T follicular helper cell (primary cell): ENCODE measurements at places on chromosomes 4 and X.

GRCh38 chr4:25437926-25438325, 60.9 kb downstream of the ANAPC4 start:
- DNase-seq = no peak

GRCh38 chr4:95560774-95561173, 12.0 kb upstream of the UNC5C start:
- DNase-seq = no peak

DNA sequence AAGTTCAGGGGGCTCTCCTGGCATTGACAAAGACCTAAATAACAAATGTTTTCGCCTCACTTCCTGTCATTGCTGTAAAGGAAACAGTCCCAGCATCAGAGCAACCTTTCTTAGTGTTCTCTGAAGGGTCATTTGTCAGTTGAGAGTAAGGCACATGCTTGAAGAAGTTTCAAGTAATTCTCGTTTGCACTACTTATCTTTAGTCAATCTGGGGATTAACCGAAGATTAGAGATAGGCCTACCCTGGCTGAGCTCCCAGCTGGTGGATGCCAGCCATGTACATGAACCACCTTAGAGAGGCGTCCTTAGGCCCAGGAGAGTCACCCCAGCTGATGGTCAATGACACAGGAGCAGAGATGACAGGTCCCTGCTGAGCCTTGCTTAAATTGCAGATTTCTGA, 189.9 kb upstream of the PGRMC2 start:
- DNase-seq = no peak

- no peak for DNase-seq
Measured at GRCh38 chr4:185902654-185903053, 90.7 kb upstream of the SORBS2 start.

- peak; percentile 66 for DNase-seq
Measured at GRCh38 chrX:129777218-129778030, 2.3 kb upstream of the SASH3 start.

DNA sequence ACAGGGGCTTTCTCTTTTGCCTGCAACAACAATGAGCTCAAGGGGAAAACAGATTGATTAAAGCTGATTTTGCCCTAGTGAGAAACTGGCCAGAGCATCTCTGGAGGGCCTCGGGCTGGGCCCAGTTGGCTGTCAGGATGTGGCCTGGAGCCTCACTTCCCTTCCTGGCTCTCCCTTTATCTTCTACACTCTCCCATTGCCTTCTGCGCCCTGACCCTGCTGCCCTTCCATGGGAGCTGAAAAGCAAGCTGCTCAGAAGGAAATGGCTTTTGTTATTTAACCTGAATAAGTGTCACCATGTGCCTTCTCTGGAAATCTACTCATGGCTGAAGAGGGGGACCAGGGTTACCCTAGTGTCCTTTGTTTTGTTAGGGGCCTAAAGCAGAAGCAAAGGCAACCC, 43.8 kb downstream of the NHSL2 start:
- DNase-seq = no peak

DNA sequence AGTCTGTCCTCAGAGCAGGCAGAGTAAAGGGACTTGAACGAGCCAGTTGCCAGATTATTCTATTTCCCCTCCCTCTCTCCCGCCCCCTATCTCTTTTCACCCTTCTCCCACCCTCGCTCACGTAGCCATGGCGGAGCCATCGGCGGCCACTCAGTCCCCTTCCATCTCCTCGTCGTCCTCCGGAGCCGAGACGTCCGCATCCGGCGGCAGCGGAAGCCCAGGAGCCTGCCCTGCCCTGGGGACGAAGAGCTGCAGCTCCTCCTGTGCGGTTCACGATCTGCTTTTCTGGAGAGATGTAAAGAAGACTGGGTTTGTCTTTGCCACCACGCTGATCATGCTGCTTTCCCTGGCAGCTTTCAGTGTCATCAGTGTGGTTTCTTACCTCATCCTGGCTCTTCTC, 106.2 kb upstream of the SMAD1 start:
- no peak for DNase-seq

DNA sequence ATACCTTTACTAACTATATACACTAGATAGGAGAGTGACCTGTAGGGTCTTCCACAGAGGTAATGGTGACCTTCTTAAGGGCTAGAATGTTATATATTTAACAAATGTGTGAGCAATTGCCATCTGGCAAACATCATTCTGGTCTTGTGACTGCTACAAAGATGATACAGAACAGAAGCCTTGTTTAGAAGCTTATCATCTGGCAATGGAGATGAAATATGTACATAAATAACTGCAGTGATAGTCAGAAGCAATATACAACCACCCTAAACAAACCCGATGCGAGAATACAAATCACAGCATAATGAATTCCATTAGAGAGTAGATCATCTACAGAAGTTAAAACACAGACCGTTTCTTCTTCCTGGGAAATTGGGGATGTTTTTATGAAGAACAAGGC, 952.7 kb upstream of the SLIT2 start:
- DNase-seq = no peak

DNA sequence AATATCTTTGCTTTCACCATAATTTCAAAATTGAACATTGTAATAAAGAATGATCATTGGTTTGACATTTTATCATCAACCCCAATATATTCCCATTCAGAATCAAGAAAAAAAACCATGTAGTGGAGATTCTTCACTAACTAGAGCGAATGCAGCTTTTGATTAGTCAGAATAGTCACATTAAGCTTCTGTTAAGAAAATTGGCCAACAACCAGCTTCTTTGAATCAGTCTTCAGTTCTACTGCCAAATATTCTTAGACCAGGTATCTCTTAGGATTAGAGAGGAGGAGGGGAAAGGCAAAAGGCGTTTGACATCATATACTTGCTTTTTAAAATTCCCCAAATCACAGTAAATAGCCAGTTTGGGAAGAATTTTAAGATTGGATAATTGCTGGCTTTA, 22.2 kb upstream of the TBC1D8B start:
- no peak for DNase-seq

DNA sequence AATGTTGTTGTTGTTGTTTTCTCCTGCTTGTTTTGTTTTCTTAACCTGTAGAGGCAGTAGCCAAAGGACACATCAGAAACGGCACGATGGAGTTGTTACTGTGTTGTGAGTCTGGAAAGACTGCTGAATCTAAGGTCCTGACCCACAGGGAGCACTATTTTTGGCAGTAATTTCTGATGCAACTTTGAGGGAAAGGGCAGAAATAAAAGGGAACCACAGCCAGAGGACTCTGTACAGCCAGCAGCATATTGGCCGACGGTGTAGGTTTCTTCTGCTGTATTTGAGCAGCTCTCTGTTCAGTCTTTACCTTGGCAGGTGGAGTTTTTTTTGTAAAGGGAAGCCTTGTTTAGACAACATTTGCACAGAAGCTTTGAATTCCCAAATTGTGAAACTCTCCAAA, 203.0 kb upstream of the GPR101 start:
- DNase-seq = no peak

DNA sequence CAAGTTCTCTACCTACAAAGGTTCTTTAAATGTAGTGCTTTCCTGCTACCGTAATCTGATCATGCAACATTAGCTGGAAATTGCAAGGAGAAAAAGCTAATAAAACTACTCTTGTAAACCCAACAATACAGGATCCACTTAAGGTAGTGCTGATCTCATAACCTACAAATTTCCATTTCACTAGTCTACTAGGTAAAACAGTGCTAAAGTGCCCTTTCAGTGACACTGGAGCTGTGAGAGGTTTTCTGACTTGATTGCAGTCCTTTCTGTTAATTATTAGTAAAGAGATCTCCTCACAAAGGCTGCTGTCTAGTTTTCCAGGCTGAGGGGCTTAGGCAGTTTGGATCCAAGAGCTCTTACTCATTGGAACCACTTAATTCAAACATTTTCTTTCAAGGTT, 1118.7 kb downstream of the SH3BGRL start:
- no peak for DNase-seq

GRCh38 chrX:68989865-68990606, 161.2 kb downstream of the EFNB1 start:
- no peak for DNase-seq

DNA sequence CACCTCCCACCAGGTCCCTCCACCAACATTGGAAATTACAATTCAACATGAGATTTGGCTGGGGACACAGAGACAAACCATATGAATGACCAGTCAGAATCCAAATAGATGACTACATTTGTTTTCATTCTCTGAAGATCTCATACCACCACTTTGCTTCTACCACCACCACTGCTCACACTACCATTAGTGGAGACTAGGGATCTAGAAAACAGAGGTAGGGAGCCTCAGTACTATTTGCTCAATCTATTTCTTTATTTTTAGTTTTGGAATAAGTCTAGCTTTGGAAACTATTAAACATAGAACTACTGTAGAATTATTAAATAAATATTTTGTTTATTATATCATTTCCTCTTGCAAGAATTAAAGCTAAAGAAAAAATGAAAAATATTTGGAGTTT, 727.9 kb downstream of the CCSER1 start:
- DNase-seq = no peak

GRCh38 chr4:48187813-48188212, 53.8 kb upstream of the TXK start:
- DNase-seq = no peak

GRCh38 chrX:1754077-1754476, 139.2 kb downstream of the ASMT start:
- no peak for DNase-seq

GRCh38 chr4:54897590-54897989, 227.8 kb downstream of the KDR start:
- DNase-seq = no peak

- DNase-seq = no peak
Measured at GRCh38 chrX:109264878-109265277, 217.0 kb downstream of the GUCY2F start.

- DNase-seq = no peak
Measured at GRCh38 chrX:68823413-68824151, 5.2 kb upstream of the EFNB1 start.

DNA sequence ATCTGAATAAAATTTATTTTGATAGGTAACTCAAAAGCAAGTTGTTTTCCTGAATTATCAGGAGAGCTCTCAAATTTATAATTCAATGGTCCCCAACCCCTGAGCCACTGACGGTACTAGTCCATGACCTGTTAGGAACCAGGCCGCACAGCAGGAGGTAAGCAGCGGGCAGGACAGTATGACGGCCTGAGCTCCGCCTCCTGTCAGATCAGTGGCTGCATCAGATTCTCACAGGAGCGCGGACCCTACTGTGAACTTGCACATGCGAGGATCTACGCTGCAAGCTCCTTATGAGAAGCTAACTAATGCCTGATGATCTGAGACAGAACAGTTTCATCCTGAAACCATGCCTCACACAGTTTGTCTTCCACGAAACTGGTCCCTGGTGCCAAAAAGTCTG, 37.9 kb upstream of the SEC24B start:
- no peak for DNase-seq

GRCh38 chrX:154056770-154057241, 37.1 kb upstream of the IRAK1 start:
- no peak for DNase-seq

- no peak for DNase-seq
Measured at GRCh38 chr4:142354794-142355420, 491.2 kb downstream of the INPP4B start.

GRCh38 chr4:161167539-161167938, 996.3 kb downstream of the FSTL5 start:
- no peak for DNase-seq

- DNase-seq = no peak
Measured at GRCh38 chrX:802846-803245, 172.3 kb downstream of the SHOX start.

- DNase-seq = peak; percentile 24
Measured at GRCh38 chrX:19382555-19383145, 38.9 kb downstream of the PDHA1 start.

DNA sequence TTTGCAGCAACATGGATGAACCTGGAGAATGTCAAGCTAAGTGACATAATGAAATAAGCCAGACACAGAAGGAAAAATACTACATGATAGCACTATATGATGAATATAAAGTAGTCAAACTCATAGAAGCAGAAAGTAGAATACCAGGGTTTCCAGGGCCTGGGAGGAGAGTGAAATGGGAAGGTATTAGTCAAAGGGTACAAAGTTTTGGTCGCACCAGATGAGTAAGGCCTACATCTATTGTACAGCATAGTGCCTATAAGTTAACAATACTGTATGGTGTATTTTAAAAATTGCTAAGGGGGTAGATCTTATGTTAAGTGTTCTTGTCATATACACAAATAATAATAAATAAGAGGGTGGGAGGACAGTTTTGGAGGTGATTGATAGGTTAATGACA, 41.5 kb downstream of the ENOX2 start:
- DNase-seq = no peak

GRCh38 chrX:2500091-2500802, 529 bp downstream of the DHRSX start:
- no peak for DNase-seq

GRCh38 chr4:24001486-24002329, 111.9 kb upstream of the PPARGC1A start:
- no peak for DNase-seq

DNA sequence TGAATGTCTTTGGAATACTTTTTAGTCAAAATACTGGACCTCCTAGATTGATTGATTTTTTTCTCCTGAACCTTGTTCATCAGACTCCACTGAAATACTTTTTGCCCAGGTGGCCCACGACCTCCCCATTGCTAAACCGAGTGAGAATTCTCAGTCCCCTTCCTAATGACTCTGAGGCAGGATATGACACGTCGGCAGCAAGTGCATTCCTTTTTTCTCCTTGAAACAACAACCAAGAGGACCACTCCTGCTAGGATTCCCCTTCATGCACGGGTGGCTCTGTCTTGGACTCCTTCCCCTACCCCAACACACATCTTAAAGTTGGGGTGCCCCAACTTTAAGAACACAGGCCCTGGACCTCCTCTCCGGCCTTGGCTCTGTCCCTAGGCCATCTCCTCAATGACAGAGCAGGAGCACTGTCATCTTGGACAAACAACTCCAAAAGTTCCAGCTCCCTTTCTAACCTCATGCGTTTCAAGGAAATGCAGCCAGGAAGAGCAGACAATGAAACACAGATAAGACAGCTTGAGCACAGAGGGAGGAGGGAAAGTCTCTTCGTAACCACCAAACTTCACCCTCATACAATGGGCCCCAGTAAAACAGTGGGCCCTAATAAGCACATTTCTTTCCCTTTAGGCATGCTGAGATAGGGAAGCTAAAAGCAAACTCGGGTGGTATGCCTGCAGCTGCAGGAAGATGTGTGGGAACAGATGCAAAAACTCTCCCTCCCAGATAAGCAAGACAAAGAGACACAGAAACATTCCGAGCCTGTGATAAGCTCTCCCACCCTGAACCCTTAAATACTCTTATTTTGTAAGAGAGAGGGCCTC, 33.9 kb downstream of the ZBTB49 start:
- DNase-seq = no peak

GRCh38 chr4:105644257-105644656, 64.2 kb downstream of the INTS12 start:
- no peak for DNase-seq

DNA sequence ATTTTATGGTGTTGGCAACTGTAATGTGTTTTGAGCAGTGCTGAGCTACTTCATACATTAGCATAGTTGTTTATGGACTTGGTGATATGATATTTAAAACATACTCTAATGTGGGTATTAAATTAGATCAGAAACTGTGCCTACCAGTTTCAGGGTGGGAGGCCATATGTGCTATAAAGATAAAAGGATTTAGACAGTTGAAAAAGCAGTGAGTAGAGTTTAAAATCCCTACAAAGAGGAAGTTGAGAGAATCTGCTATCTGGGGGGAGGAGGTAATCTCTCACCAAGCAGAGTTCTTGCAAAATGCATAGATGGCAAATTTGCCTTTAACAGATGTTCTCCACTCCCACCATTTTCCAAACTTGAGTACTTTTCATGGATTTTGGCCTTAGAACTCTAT, 154.5 kb downstream of the SPOCK3 start:
- DNase-seq = no peak
